Mesothelial cell of epicardium (in vitro differentiated cells): ENCODE measurements at places on chromosomes 11 and 22.

DNA sequence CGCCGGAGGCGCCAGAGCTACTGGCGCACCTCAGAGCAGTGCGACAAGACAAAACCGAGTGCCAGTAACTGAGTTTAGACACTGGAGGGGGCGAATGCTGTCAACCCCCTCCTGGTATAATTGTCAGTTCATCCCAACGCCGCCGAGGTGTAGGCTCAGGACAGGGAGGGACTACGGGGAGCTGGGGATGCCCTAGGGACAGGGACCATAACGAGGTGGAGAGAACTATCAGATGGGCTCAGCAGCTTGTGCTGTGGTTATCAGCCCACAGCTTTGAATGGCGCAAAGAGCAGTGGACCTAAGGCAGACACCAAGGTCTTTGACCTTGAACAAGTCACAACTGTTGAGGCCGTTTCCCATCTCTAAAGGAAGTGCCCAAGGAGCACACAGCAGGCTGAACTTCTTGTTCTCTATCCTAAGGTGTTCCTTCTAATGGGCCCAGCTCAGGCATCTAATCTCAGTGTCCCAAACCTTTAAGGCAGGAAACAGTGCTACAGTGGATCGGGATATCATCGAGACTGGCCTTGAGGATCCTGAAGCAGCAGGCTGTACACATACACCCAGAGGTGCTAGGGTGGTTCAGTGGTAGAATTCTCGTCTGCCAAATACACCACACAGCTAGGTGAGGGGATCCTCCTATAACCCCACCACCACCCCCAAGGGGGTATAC is 958 bp upstream of the TUT1 start:
- no peak for DNase-seq

GRCh38 chr11:39385911-39386310 is 2073.5 kb downstream of the LRRC4C start:
- DNase-seq: no peak

DNA sequence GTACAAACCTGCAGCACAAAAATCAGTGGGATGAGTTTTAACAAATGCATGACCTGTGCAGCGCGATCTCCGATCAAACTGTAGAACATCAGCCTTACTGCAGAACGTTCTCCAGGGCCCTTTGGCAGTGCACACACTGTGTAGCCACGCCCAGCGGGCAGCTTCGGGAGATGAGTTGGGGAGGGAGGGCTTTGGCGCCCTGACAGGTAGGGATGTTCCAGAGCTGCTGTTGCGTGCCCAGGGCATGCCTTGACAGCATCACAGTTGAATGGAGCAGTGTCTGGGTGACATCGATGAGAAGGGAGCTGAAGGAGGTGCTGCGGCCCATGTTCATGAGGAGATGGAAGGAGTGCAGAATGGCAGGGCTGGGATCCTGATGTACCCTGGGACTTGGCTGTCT is 80.2 kb downstream of the TBC1D22A start:
- no peak for DNase-seq

- DNase-seq: no peak
Measured at GRCh38 chr11:74683941-74684481, 47.2 kb downstream of the CHRDL2 start.

GRCh38 chr11:100687630-100688395 is 725 bp downstream of the ARHGAP42 start:
- DNase-seq: peak; percentile 64

- no peak for DNase-seq
Measured at GRCh38 chr11:130043575-130043974, 26.1 kb upstream of the APLP2 start.
